ENCODE measurements at places on chromosomes 12 and 14.
A peak's percentile ranks its signal among the peaks of the same experiment; 100 is the strongest.

GRCh38 chr12:27052176-27052575, 29.8 kb downstream of the MED21 start:
- DNase-seq: no peak

DNA sequence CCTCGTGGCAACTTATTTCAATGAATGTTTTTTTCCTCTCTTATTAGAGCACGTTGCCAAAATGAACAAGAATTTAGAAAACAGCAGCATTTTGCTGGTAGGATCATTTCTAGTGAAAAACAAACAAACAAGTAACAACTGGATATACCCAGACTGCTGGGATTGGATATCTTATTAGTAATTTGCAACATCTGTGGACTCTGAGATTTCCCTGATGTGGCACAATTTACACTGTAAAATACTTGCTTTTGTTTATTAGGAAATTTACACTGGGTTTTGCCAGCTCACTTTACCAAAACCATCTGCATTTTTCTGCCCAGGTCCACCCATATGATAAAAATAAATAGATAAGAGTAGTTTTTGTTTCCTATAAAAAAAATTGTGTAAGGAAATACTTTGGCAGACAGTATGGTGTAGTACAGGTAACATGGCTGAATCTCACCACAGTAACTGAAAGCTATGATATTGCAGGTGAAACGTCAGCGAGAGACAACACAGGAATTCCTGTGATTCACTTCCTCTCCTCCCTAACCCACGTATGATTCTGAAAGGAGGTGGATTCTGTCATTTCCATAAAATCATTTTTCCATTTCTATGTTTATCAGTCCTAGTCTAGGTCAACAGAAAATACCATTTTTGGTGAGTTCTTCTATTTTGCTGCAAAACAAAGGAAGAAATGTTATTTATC, 176.2 kb upstream of the NOVA1 start:
- peak; percentile 6 for DNase-seq

DNA sequence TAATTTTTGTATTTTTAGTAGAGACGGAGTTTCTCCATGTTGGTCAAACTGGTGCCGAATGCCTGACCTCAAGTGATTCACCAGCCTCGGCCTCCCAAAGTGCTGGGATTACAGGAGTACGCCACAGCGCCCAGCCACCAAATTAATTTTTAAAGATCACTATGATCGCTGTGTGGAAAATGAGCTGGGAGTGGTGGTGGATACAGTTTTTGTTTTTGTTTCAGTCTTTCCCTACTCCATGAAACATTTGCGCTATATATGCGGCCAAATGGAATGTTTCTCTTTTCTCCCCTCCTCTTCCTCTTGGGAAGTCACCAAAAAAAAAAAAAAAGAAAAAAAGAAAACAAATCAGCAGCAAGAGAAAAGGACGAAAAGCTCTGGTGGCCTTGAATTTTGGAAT, 20.8 kb upstream of the P2RX4 start:
- DNase-seq: no peak

GRCh38 chr12:21815306-21816062, 41.0 kb upstream of the KCNJ8 start:
- DNase-seq: no peak

DNA sequence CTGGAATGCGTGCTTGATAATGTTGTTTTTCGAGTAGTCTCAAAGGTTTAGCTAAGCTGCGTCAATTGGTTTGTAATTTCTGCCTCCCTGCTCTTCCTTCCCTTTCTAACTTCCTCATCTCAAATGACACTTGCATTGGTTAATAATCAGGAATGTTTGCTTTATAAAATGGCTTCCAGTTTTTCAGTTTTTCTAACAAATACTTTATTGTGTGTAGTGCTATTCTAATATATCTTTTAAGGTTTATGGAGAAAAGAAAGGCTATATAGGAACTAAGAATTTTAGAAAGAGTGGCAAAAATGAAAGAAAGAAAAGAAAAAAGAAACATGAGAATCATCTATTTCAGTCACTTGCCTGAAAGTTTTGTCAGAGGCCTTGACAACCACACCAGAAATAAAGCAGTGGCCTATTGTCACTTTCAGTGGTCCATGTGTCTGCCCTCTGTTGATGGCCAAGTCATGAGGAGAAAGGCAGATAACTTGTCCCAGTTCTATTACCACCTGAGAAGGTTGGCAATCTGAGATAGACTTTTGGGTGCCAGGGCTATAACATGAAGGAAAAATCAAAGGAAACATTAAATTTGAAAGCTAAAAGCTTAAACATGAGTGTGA, 221.9 kb upstream of the KITLG start:
- DNase-seq: no peak

DNA sequence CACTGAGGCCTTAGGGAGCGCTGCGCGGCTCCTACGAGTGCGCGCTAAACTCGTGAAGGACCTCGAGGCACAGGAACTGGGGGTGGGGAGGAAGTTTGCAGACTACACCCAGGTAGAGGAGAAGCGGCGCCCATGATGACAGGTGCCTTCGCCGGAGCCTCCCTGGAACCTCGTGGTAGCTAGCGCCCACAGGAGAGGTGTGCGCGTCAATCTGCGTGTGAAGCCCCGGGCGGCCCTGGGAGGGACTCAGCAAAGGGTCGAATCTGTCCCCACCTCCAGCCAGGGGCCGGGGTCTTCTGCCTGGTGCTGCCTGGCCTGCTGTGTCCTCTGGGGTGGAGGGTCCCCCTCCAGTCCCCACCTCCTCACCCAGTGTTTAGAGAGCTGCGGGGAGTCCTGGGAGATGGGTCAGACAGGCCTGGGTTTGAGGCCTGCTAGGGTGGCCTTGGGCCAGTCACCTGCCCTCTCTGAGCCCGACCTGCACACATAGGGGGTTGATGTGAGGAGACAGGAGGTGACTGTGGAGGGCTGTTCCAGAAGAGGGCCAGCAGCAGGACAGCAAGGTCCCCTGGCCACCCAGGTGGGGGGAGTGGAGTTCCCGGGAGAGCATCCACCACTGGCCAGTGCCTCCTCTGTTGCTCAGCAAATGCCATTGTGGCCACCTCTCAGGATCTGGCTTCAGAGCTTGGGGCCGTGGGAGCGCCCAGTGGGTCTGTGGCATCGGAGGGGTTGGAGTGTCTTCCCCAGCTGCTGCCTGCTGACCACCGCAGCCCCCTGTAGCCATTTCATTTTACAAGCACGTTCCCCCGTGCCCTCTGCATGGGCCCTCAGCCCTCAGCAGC, 20.2 kb upstream of the KIF26A start:
- DNase-seq: no peak

DNA sequence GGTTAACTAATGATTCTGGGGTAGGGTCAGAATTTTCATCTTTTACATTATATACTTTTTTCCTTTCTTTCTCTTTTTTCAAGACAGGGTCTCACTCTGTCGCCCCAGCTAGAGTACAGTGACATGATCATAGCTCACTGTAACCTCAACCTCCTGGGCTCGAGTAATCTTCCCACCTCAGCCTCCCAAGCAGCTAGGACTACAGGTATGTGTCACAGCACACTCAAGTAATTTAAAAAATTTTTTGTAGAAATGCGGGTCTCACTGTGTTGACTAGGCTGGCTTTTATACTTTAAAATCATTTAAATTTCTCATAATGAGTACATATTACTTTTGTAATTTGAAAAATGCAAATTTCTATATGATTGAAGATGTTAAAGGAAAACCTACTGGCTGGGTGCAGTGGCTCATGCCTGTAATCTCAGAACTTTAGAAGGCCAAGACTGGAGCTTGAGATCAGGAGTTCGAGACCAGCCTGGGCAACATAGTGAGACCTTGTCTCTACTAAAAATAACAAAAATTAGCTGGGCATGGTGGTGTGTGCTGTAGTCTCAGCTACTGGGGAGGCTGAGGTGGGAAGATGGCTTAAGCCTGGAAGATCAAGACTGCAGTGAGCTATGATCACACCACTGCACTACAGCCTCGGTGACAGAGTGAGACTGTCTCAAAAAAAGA, 25.7 kb downstream of the R3HDM2 start:
- DNase-seq: no peak

- no peak for DNase-seq
These were observed 172.4 kb upstream of the GRIN2B start for GRCh38 chr12:14153803-14154202.

DNA sequence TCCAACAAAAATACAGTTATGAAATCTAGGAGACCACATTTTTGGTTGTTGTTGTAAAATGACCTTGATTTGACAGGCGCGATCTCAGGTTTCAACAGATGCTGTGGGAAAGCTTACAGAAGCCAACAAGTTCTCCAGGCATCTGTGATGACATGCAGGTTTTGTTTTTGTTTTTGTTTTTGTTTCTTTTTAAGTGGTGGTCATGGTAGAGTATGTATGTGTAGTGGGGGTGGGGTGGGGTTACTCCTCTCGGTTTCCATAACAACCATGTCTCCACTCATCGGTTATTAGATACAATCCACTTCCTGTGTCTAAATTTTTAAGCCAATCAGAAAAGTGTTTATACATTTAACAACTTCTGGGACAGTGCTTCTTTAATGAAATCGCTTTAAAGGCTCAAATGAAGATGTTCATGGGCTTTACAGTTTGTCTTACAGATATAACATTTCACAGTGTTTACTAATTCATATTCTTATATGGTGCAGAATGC, 199.9 kb upstream of the FOXN3 start:
- peak; percentile 14 for DNase-seq

DNA sequence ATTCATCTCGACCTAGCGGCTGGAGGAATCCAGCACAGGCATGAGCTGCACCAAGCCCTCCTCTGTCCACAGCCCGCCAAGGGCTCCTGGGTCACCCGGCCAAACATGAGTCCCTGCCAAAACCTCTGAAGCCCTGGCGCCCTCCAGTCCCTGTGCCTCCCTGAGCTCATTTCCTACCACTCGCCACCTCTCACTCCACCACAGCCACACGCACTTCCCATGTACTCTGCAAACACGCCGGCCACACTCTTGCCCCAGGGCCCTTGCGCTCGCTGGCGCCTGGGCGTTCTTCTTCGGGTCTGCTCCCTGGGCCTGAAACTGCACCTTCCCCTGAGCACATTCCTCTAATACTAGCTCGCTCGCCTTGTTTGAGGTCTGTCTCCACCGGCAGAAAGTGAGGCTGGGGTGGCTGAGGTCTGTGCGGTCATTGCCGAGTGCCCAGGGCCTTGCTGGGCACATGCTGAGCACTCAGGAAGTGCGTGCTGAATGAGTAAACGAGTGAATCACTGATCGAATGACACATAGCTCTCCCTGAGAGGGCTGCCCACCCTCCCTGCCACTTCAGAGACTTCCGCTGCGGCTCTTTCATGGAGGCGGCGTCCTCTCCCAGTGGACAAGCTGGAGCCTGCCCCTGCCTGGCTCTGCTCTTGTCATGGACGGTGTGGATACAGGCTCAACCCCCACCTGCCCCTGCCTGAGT, 33.7 kb upstream of the DLK1 start:
- DNase-seq: peak; percentile 99

DNA sequence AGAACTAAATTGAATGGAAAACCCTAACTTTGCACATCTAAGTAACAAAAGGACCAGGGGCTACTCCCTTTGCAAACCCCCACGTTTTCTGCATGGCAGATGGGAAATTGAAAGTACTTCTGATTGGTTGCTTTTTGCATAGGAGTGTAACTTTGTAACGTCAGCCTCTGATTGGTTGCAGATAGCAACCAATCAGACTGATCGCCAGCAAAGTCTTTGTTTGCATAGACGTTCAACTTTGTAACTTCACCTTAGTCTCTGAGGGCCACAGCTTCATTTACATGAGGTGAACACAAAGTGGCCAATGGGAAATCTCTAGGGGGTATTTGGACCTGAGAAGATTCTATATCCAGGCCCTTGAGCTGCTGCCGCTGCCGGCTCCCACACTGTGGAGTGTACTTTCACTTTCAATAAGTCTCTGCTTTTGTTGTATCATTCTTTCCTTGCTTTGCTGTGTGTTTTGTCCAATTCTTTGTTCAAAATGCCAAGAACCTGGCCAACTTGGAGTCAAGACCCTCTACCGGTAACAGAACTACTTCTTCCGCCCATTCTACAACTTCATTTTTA, 102.5 kb upstream of the PRICKLE1 start:
- DNase-seq: no peak

GRCh38 chr12:67957383-67957782, 31.9 kb upstream of the IFNG-AS1 start:
- no peak for DNase-seq

DNA sequence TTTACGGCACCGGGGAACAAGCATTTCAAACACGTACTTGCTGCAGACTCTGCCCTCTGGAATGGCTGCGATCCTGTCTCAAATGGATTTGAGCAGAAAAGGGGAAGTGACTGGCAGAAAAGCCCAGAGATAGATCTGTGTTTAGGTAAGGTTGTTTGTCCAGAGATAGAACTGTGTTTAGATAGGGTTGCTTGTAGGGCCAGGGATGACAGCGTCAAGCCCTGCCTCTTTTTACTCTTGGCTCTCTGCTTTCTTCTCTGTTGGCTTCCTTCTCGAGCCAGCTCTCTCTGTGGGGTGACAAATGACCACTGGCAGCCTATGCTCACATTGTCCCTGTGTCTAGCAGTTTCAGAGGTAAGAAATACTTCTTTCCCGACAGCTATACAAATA, 11.4 kb downstream of the DGLUCY start:
- DNase-seq: no peak

DNA sequence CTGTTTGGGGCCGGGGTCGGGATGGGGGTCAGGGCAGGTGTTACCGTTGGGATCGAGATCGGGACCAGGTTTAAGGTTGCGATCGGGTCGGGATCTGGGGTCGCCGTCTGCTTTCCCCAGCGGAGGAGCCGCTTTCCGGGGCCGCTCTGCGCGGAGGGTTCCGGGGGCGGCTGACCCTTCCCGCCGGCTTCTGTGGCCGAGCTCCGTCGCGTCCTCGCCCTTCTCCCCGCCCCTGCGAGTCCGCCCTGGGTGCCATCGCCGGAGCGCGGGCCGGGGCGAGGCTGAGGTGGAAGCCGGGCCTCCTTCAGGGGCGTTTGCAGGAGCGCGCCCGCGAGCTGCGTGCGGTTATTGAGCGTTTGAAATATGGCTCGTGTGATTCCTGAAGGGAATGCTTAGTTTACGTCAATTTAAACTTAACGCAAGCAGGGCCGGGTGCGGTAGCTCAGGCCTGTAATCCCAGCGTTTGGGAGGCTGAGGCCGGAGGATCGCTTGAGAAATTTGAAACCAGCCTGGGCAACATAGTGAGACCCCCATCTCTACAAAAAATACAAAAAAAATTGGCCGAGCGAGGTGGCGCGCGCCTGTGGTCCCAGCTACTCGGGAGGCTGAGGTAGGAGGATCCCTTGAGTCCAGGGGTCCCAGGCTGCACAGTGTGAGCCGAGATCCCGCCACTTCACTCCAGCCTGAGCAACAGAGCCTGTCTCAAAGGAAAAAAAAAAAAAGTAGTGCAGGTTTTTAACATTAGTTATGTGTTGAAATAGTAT, 620 bp downstream of the PGAM5 start:
- peak; percentile 51 for DNase-seq

DNA sequence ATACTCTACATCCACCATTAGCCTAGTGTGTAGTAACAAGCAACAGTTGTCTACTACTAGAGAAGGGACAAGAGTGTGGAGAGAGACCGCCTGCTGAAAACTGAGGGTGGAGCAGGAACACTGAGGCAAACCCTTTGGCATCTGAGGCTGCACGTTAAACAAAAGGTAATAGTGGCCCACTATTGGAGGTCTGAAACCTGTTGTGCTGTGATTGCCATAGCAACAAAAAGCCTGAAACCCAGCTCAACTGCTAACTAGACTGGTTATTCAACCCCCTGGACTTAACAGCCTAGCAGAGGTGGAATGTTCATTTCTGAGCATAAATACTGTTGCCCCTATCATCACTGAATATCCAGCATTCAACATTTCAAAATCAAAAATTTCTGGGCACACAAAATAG, 43.0 kb downstream of the PPP4R4 start:
- DNase-seq: no peak
